ENCODE measurements at places on chromosomes 12 and 14. TPM values are rescaled to one million over a fixed set of nuclear protein-coding genes. Genes with fewer than 3 reads are reported as not detected.

Gene HOXC12
- total RNA-seq: not detected

Gene CMTM5
- total RNA-seq: 1.4 TPM

Gene GSG1
- not detected for total RNA-seq

Gene DAO
- total RNA-seq: not detected

Gene RNASE7
- not detected for total RNA-seq

Gene OR6C2
- not detected for total RNA-seq

Gene MYO1H
- total RNA-seq: 0.30 TPM

Measured in lower lobe of right lung (tissue), 2 donors.